ENCODE measurements at places on chromosomes 4 and X.

DNA sequence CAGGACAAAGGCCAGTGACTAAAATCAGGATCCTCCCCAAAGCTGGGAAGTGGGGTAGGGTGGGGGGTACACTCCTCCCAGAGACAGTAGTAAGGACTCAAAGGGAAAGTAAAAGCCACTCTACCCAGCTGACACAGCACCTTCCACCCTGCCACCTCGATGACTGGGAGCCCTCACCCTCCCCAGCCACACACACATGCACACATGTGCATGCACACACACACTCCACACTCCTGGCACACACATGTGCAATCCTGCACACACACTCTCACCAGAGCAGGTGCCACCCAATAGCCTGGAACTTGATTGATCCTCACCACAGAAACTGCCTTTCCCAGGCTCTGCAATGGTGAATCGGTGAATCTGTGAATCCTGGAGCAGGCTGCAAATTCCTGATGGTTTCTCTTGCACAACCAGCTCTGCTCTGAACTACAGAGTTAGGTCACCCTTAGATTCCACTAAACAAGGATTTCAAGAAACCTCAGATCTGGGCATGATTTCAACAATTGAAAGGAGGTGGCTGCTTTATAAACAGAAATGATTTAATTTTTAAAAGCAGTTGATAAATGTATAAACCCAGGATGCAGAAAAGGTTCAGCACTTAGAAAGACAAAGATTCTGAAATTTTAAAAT is 21.5 kb downstream of the AMOT start:
- DNase-seq, result no peak

DNA sequence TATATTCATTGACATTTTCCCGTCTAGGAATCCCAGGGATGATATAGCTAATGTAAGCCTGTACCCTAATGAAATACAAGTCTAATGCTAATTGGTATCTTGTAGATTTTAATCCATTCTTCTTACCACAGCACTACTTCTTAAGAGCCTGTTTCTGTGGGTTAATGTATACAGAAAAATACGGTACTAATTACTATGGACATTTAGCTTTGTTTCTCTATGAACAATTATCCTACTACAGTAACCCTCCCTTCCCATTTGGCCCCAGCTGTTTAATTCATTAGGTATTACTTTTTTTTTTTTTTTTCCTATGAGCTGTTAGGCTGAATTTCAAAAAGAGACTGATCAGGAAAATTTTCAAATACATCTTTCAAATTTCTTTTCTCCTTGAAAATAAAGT is 245.1 kb upstream of the SLC7A11 start:
- no peak for DNase-seq

DNA sequence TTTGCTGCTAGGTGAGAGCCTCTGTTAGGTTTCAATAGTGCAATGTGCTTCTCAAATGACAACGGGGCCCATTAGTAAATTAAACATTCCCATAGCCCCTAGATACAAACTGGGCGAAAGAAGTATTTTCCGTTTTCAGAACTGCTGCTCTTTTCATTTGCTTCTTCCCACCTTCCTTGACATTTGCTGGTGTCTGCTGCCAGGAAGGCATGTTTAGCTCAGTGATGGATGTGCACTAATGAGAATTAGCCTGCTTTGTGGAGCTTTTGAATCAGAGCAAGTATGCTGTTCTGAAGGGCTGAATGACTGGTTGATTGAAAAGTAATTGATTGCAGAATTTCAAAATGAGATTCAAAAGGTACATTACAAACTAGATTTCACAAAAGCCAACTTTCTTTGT is 57.0 kb downstream of the SHROOM3 start:
- no peak for DNase-seq

GRCh38 chrX:150324035-150324728 is 38.9 kb upstream of the MAMLD1 start:
- DNase-seq, result no peak

DNA sequence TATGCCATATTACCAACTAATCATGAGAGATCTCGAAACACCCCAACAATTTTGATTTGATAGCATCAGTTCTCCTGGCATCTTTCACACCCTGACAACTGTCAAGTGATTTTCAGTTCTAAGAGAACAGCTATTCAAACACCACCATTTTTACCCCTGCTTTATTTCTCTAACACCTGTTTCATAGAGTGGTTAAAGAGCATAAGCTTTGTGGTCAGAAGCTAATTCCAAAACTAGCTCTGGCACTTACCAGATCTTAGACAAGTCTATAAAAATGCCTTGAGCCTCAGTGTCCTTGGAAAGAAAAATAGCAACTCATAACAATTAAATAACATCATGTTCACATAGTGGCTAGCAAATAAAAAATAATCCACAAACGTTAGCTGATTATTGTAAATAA is 17.9 kb downstream of the PPA2 start:
- no peak for DNase-seq

DNA sequence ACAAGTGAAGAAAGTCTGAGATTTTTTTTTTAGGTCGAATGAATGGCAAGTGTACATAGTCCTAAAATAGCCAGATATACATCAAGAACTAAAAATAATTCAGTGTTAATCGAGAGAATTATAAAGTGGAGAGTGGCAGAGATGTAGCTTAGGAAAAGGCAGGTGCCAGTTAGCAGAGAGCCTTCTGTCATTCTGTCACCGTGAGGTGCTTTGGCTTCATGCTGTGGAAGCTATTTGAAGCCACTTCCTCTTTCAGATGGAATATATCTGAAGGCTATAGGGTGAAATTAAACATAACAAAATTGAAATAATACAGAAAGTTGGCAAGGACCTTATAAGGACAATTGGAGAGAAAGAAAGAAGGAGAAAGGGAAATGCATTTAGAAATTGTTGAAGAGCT is 756.3 kb downstream of the CCSER1 start:
- no peak for DNase-seq

GRCh38 chr4:99202536-99202935 is 16.5 kb downstream of the ADH6 start:
- DNase-seq, result no peak

GRCh38 chrX:150255441-150256296 is 107.4 kb upstream of the MAMLD1 start:
- no peak for DNase-seq

GRCh38 chr4:13535708-13536361 is 8.5 kb downstream of the NKX3-2 start:
- no peak for DNase-seq

DNA sequence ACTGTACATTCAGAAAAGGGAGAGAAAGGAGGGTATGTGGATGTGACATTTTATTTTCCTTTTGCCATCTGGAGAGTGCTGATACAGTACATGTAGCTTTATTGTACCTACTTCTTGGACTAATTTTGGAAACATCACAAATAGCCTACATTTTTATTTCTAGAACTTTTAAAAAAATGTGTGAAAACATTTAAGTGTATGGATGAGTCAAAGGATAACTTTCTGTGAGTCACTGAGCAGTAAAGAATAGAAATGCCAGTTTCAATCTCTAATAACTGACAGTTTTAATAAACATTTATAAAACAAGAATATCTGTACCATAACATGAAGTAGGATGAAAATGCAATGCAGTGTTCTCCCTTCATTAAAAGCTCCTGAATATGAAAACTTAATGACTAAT is 374.4 kb upstream of the NWD2 start:
- no peak for DNase-seq

GRCh38 chr4:175065228-175065627 is 147.1 kb downstream of the ADAM29 start:
- DNase-seq, result no peak

GRCh38 chr4:173160871-173161270 is 7.7 kb upstream of the GALNT7 start:
- no peak for DNase-seq

GRCh38 chr4:82754513-82755165 is 44.0 kb downstream of the SCD5 start:
- no peak for DNase-seq

DNA sequence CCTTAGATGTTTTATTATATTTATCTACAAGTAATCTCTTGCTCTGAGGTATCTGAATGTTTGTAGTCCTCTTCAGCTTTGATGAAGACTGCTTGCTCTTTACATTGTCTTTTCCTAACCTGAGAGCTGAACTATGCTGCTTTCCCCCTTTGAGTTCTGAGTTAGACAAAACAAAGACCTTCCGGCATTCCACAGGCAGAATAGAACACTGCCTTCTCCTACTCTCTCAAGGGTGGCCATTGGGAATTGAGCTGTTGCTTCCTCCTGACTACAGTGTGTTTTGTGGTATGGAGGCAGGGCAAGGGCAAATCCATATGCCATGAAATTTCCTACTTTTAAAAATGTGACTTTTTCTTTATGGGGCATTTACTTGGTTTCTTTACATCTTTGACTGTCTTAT is 841.0 kb downstream of the FAM133A start:
- no peak for DNase-seq

- no peak for DNase-seq
Measured at GRCh38 chr4:119726505-119726904, 97.9 kb upstream of the PDE5A start.

DNA sequence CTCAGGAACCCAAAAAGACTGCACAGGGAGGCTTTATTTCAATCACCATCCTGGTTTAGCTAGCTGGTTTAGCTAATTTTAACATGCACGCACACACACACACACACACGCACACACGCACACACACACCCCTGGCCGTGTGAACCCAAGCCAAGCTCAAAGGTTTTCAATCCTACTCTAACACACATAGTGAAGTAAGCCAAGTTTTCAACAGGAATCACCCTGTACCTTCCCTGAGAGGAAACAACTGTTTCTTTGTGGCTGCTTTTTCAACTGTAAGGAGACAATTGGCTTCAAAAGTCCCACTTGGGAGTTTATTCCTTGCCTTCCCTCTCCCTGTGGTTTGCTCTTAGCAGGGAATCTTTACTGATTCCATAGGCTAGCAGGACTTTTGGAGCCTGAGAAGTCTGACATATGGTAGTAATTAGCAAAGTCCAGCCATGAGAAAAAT is 98.9 kb upstream of the BMP3 start:
- DNase-seq, result no peak

- DNase-seq, result no peak
Measured at GRCh38 chrX:40628506-40628905, 5.3 kb downstream of the MPC1L start.

GRCh38 chr4:175703956-175704600 is 108.0 kb downstream of the GPM6A start:
- DNase-seq, result no peak

GRCh38 chrX:109997786-109998452 is 5.0 kb upstream of the TMEM164 start:
- no peak for DNase-seq

GRCh38 chr4:78863254-78863869 is 75.9 kb downstream of the PAQR3 start:
- no peak for DNase-seq

GRCh38 chrX:8897259-8897658 is 96.1 kb upstream of the FAM9A start:
- no peak for DNase-seq

DNA sequence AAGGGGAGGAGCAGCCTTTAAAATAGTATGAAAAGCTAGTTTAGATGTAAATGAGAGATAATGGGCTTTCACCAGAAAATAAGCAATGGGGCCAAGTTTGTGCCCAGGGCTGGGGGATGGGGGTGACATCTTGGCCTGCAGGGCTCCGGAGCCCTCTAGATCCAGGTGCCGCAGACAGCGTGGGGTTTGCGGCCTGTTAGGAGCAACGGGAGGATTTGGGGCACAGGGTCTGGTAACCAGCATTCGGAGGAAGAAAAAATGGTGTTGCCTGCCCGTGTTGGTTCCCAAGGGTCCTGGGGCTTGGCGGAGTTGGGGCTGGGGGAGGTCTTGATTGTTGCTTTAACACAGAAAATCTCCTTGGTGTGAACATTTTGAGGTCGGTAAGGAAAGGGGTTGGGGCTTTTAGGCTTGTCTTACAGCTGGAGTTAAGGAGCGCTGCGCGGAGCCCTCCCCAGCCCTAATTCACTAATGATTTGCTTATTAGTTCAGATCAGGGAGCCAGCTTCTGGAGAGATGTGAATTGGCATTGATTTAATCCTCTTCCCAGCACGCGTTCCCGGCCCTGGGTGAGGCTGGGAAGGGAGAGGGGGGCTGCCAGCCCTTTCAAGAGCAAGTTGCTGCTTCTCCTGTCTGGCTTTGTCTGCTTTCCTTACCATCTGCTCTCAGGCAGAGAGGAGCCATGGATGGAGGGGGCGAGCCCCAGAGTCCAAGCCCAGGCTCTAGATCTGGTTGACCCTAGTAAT is 443.4 kb downstream of the BCOR start:
- no peak for DNase-seq

DNA sequence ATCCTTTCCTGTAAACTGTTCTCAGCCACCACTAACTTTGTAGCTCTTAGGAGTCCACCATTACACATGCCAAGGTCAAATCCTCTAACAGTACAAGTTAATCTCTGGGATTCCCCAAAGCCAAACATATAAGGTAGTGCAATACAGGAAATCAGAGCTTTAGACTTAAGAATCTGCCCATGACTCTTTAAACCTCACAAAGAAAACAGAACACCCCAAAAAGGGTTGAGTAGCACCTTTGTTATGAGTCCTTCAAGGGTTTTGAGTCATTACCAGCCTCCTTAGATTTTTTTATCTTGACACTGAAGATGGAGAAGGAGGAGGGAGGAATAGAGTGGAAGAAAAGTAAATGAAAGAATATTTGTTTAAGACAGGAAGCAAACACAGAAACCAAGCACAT is 243.9 kb upstream of the SPANXN1 start:
- no peak for DNase-seq

DNA sequence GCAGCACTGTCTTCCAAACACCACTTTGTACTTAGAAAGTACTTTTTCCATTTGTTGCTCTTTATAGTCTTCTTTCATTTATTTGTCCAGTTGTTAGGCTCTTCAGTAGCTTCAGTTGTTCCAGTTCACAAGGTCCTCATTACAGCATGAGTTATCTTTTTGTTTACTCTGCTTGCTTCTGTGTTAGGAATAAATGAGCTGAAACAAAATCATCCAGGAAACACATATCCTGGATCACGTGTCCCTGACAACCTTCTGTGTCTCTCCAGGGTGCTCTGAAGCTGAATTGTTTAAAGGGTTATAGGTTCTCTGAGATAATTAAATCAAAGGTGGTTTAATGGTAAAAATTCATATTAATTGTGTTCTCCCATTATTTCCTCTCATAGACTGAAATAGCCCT is 19.9 kb upstream of the KLHL8 start:
- DNase-seq, result no peak

GRCh38 chr4:48343035-48343434 is 1.7 kb downstream of the SLAIN2 start:
- no peak for DNase-seq

GRCh38 chr4:128907981-128908380 is 98.5 kb downstream of the JADE1 start:
- no peak for DNase-seq

GRCh38 chr4:125702406-125702805 is 387.7 kb downstream of the FAT4 start:
- DNase-seq, result no peak

DNA sequence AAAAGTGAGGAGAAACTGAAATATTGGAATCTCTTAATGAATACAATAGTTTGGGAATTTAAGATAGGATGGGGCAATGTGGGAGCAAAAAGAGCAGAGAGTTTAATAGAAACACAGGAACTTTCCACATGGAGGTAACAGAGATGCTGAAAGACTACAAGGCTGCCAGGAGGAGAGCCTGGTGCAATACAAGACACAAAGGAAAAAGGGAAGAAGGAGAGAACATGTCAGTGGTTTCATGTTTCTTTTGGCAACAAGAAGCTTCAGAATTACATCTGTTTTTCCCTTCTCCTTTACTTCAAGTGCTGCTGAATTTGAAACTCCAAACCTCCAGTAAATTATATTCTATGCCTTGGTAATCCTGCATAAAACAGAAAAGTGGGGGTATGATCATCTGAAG is 474.3 kb downstream of the FAT4 start:
- no peak for DNase-seq

All from CD4-positive, alpha-beta T cell treated with Interleukin-2 at 100 ng/mL for 4 hours (primary cell).